Activated CD4-positive, alpha-beta T cell treated with anti-CD3 and anti-CD28 coated beads, Interleukin-2, amount 10 ng/mL, durations not matched to agents 7 days and 5 days (primary cell): ENCODE measurements at places on chromosomes 6 and 20. TPM values are rescaled to one million over a fixed set of nuclear protein-coding genes. Genes with fewer than 3 reads are reported as not detected.

CALHM4 gene
- not detected for total RNA-seq

IMPG1 gene
- not detected for total RNA-seq

ZFP57 gene
- total RNA-seq, result not detected

RRAGD gene
- 8.8 TPM for total RNA-seq

PRKN gene
- total RNA-seq, result 0.94 TPM

ARFGEF3 gene
- 0.05 TPM for total RNA-seq

RBPJL gene
- not detected for total RNA-seq

DNA sequence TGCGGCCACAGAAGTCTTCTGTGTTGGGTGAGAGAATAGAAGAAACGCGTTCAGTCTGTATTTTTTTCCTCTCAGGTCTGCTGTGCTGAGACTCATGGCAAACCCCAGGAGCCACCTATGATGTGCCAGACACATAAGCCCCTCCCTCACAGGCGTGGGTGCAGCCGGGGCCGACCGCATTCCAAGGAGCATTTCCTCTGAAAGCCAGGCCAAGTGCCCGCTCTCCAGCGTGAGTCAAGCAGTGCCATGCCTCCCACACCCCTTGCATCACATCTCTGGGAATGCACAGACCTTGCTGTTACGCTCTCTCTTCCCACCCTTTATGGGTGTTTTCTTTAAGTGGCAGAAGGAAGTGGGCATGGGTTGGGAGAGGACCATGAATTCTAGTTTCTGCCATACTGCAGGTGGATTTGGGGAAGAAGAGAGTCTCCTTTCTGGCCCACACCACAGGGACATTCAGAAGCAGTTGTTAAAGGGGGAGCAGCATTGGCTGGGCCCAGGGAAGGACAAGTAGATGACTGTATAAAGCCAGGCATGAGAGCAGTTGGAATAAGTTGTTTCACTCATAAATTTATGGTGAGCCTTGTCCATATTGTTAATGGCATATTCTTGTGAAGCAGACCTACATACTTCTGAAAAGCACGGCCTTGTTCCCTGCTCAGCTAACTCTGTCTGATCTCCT is 37.1 kb upstream of the TFAP2A start:
- peaks cover 3% of the 10 kb centered on the region for H3K27me3 ChIP-seq
- H3K4me3 ChIP-seq, result no peak overlapping the region
- H3K27ac ChIP-seq, result no peak overlapping the region
- DNase-seq, result no peak
- H3K36me3 ChIP-seq, result no peaks in the 10 kb centered on the region

- peaks cover 69% of the 10 kb centered on the region for H3K27me3 ChIP-seq
- no peak overlapping the region for H3K4me3 ChIP-seq
- peaks cover 6% of the 10 kb centered on the region for H3K4me1 ChIP-seq
- DNase-seq, result peak; percentile 64
- H3K27ac ChIP-seq, result no peak overlapping the region
Measured at GRCh38 chr6:30411515-30412207, 66.7 kb downstream of the RPP21 start.

GRCh38 chr20:4811257-4811656 is 89.5 kb downstream of the PRND start:
- DNase-seq, result no peak
- no peaks in the 10 kb centered on the region for H3K27me3 ChIP-seq
- H3K4me3 ChIP-seq, result peak overlapping the region; percentile 88
- peaks cover 75% of the 10 kb centered on the region for H3K36me3 ChIP-seq

DNA sequence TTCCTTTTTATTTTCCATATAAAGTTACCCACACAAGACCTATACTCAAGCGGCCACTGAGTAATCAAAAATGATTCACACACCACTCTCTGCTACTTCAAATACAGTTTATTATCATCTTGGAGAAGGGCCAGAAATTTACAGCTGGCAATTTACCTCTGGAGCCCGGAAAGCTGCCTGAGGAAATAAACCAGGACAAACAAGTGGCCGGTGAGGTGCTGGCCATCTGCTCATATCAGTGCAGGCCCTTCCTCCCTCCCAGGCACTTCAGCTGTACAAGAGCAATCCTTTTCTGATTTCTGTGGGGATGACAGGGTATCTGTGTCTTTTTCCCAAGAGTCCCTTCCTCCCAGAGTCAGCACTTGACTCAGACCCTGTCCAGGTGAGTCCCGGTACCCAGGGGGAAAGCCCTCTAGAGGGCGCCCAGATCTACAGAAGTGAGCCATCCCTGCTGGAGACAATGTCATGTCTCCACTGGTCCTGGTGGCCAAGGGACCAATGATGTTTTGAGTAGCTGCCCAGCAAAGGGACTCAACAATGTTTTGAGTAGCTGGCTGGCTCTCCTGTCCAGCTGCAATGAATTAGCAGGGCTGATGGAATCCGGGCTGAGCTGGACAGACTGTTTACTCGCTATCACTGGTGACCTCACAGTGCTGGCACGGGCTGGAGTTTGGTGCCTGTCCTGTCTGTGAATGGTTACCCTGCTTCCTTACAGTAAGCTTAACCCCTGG is 23.6 kb downstream of the LRP11 start:
- no peak overlapping the region for H3K27ac ChIP-seq
- DNase-seq, result peak; percentile 60
- H3K36me3 ChIP-seq, result no peaks in the 10 kb centered on the region
- H3K27me3 ChIP-seq, result no peaks in the 10 kb centered on the region
- H3K4me3 ChIP-seq, result no peak overlapping the region

GRCh38 chr6:13234130-13234529 is 94.2 kb downstream of the TBC1D7 start:
- H3K36me3 ChIP-seq, result no peaks in the 10 kb centered on the region
- H3K4me3 ChIP-seq, result no peak overlapping the region
- no peak overlapping the region for H3K27ac ChIP-seq

GRCh38 chr20:30593572-30593971 is 663.9 kb upstream of the DEFB115 start:
- H3K4me1 ChIP-seq, result no peaks in the 10 kb centered on the region
- no peak overlapping the region for H3K27ac ChIP-seq
- no peak for DNase-seq
- H3K36me3 ChIP-seq, result no peaks in the 10 kb centered on the region
- H3K4me3 ChIP-seq, result no peak overlapping the region
- no peaks in the 10 kb centered on the region for H3K27me3 ChIP-seq

DNA sequence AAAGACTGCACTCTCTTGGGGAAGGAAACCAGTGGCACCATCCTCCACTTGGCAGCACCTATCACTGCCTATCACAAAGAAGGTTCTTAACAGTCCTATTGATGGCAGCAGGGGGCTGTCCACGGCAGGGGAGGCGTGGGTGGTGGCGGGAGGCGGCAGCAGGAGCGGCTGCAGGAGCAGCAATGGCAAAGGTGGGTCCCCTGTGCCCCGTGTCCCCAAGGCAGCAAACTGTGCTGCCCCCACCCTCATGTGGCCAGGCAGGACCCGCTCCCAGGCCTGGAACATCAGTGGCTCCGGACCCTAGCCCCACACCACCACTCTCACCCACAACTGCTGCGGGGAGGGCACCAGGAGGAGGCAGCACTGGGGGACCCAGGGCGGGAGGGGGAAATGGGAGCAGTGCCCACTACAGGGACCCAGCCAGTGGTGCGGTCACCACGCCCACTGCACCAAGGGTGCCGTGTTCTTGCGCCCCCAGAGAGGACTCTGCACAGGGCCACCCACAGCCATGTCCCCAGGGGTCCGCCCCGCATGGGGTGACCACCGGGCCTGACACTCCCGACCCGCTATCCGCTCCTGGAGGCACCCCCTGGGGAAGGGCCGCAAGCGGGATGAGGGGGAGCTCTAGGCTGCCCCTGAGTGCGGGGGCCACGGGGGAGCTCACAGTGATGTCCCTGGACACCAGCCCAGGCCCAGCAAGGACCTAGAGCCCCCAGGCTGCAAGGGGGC is 54.6 kb downstream of the GMDS start:
- no peak overlapping the region for H3K4me3 ChIP-seq
- H3K36me3 ChIP-seq, result peaks cover 4% of the 10 kb centered on the region
- H3K27me3 ChIP-seq, result peaks cover 4% of the 10 kb centered on the region

DNA sequence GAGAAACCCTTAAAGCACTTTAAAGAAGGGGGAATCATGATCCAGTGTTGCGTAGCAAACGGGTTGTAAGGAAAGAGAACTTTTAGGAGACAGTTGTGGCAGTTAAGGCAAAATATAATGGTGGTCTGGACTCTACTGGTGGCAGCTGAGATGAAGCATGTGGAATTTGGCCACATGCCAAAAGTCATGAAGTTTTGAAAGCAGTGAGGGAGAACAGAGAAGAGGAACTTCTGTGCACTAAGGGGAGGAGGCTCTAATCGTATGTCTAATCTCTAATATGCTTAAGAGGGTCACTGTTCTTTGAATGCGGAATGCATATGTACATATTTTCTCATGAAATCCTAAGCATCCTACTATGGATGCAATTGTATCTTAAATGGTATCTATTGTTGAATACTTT is 91.5 kb downstream of the RIMS1 start:
- H3K4me1 ChIP-seq, result no peaks in the 10 kb centered on the region
- DNase-seq, result no peak
- H3K36me3 ChIP-seq, result no peaks in the 10 kb centered on the region
- H3K27me3 ChIP-seq, result no peaks in the 10 kb centered on the region
- no peak overlapping the region for H3K27ac ChIP-seq

DNA sequence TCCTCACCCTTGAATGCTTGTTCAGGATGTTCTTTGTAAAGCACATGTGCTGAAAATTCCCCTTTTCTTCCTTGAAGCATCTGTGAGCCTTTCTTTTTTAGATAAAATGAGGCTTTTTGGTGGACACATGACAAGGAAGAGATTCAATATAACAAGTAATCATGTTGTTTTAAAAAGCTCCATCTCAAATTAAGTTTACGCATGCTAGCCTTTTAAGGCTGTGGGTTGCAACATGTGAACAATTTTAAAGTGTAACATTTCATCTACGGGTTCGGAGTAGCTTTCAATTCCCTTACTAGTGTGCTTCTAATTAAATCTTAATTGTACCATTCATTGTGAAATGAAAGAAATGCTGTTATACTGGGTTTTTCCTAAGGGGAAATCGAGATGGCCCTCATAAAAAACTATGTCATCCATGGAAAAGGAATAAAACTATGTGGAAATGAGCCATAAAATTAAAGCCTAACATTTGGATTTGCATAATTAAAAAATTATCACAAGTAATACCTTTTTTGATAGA is 19.3 kb upstream of the OSTM1 start:
- DNase-seq, result no peak
- no peaks in the 10 kb centered on the region for H3K4me1 ChIP-seq
- H3K36me3 ChIP-seq, result no peaks in the 10 kb centered on the region
- H3K27ac ChIP-seq, result no peak overlapping the region

DNA sequence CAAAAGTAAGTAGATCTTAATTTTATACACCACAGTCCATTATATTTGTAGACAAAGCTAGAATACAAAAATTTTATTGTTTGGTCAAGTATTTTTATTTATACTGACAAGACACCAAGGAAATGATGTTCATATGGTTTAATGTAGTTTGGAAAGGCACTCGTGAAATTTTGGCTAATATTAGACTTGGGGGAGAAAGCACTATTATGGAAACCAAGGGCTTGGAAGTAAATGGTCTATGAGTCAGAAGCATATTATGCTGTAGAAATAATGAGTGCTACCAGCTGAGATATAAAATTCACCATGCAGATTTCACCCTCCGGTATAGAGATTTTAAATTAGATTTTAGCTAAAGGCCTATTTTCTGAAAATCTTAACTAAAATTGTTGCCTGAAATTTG is 233.6 kb downstream of the KCNQ5 start:
- no peaks in the 10 kb centered on the region for H3K27me3 ChIP-seq
- H3K36me3 ChIP-seq, result no peaks in the 10 kb centered on the region
- H3K4me1 ChIP-seq, result no peaks in the 10 kb centered on the region
- no peak overlapping the region for H3K4me3 ChIP-seq
- no peak for DNase-seq

DNA sequence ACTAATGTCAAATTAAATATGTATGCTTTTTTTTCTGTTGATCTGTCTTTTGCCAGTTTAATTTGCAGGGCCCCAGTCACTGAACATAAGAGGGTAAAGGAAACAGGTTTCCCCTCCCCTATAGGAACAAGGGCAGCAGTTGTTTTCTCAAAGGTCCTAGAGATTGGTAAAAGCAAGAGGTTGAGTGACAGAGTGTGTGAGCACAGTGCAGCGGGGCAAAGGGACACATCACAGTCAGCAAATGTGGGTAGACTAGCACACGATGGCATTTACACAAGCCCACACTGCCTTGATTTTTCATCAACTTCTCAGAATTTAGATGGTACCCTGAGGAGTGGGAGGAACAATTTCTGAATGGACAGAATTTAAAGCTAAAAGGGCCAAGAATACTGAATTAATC is 138.7 kb upstream of the MYLIP start:
- H3K36me3 ChIP-seq, result no peaks in the 10 kb centered on the region
- H3K27ac ChIP-seq, result no peak overlapping the region
- H3K4me3 ChIP-seq, result no peak overlapping the region
- no peaks in the 10 kb centered on the region for H3K27me3 ChIP-seq

GRCh38 chr6:166830185-166830890 is 126.0 kb downstream of the RNASET2 start:
- H3K27ac ChIP-seq, result no peak overlapping the region
- no peaks in the 10 kb centered on the region for H3K36me3 ChIP-seq
- no peak for DNase-seq
- peaks cover 10% of the 10 kb centered on the region for H3K4me1 ChIP-seq
- H3K27me3 ChIP-seq, result no peaks in the 10 kb centered on the region
- no peak overlapping the region for H3K4me3 ChIP-seq

GRCh38 chr6:116528133-116528532 is 16.7 kb downstream of the CALHM5 start:
- DNase-seq, result no peak
- no peaks in the 10 kb centered on the region for H3K36me3 ChIP-seq
- H3K4me3 ChIP-seq, result no peak overlapping the region
- H3K27me3 ChIP-seq, result peaks cover 25% of the 10 kb centered on the region
- no peaks in the 10 kb centered on the region for H3K4me1 ChIP-seq
- no peak overlapping the region for H3K27ac ChIP-seq

- DNase-seq, result no peak
- no peaks in the 10 kb centered on the region for H3K4me1 ChIP-seq
- H3K27ac ChIP-seq, result no peak overlapping the region
- peaks cover 9% of the 10 kb centered on the region for H3K27me3 ChIP-seq
Measured at GRCh38 chr20:64133951-64134407, 26.6 kb upstream of the NPBWR2 start.

- H3K27me3 ChIP-seq, result peaks cover 80% of the 10 kb centered on the region
- no peaks in the 10 kb centered on the region for H3K36me3 ChIP-seq
- no peak overlapping the region for H3K4me3 ChIP-seq
- H3K27ac ChIP-seq, result no peak overlapping the region
- H3K4me1 ChIP-seq, result peaks cover 8% of the 10 kb centered on the region
Measured at GRCh38 chr20:22577515-22578220, 6.7 kb downstream of the FOXA2 start.
